ENCODE measurements at places on chromosomes 5 and 9. TPM values are rescaled to one million over a fixed set of nuclear protein-coding genes. Genes with fewer than 3 reads are reported as not detected.

SPINK13 gene
- total RNA-seq: 16.1 TPM

LMNB1 gene
- total RNA-seq: 6.1 TPM

UBE2QL1 gene
- 3.2 TPM for total RNA-seq

DNAI1 gene
- total RNA-seq: 0.28 TPM

ADAMTSL1 gene
- 13.3 TPM for total RNA-seq

NR5A1 gene
- total RNA-seq: 198 TPM

PGM5 gene
- 186 TPM for total RNA-seq

LHX3 gene
- not detected for total RNA-seq

FAT2 gene
- not detected for total RNA-seq

MAMDC2 gene
- 11.9 TPM for total RNA-seq

PCDHGB4 gene
- total RNA-seq: 8.0 TPM

DNA sequence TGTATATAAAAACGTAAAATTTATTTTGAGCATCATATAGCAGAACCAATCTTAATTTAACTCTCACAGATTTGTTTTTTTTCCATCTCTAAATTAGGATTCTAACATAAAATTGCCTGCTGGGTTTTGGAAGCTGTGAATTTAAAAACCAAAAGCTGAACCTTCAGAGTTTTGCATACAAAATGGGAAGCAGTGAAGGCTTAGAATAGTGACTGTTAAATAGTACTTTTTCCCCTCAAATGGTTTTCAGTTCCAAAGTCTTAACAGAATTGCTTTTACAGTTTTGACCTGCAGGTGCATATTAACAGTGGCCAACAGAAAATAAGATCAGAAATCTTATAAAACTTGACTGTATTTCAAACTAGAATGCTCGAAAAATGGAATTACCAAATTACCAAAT, 55.1 kb upstream of the LVRN start:
- DNase-seq: no peak

- no peak for DNase-seq
These were observed 717.8 kb downstream of the DTWD2 start for GRCh38 chr5:118270526-118270925.

DNA sequence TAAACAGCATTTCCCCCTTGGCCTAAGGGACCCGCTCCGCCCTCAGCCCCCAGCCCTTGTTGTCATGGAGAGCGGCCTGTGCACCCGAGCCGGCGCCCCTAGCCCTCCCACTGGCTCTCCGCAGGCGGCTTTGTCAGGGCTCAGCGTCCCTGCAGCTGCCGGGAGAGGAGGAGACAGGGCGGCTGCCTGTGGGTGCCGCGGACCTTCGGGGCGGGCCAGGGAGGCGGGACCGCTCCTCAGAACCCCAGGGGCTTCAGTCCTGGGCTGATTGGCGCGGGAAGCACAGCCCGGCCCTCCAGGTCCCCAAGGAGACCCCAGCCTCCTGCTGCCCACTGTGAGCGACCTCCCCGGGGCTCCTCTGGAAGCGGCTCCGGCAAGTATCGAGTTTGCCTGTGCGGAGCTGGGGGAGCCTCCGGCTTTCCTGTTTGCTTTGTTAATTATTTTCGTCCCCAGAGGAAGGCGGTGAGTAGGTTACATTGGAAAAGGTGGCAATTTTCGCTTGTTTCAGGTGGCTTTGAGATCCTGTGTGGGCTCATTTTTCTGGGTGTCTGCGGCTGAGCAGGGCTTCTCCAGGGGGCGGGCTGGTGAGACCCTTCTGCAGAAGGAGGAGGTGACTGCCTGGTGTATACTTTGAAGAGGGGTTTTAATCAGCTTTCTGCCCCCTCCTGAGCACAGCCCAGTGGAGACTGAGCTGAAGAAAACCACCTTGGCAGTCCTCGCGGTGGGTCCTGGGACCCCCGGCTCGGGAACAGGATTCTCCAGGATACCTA, at the start of gene FGD3:
Gene FGD3, plus strand, starts transcription at position 256 of the 770 bp plus-strand sequence. CDS start 28,734 bp downstream, outside the sequence.
- no peak for DNase-seq

DNA sequence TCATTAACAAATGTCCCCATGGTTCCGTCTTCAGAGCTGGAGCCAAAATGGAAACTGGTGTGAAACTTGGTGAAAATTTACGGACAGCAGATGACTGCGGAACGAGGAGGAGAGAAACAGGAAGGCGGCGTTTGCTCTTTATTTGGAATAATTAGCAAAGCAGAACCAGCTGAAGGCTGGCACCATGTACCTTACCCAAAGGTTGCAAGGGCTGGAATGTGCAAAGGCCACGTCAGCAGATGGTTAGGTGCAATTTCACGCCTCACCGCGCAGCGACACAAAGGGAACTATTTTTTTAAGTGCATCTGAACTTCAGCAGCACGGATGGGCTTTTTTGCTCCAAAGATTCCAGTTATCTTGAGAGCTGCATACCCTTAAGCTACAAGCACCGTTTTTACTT, 127.4 kb downstream of the COL23A1 start:
- no peak for DNase-seq

DNA sequence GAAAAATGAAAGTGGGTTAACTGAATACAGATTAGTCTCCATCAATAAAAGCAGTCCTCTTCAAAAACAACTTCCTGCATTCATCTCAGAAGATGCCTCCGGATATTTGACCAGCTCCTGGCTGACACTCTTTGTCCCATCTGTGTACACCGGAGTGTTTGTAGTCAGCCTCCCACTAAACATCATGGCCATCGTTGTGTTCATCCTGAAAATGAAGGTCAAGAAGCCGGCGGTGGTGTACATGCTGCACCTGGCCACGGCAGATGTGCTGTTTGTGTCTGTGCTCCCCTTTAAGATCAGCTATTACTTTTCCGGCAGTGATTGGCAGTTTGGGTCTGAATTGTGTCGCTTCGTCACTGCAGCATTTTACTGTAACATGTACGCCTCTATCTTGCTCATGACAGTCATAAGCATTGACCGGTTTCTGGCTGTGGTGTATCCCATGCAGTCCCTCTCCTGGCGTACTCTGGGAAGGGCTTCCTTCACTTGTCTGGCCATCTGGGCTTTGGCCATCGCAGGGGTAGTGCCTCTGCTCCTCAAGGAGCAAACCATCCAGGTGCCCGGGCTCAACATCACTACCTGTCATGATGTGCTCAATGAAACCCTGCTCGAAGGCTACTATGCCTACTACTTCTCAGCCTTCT, 16.6 kb downstream of the F2R start:
- DNase-seq: no peak

- DNase-seq: no peak
These were observed 267.1 kb downstream of the SPATA31D1 start for GRCh38 chr9:82255481-82256176.

DNA sequence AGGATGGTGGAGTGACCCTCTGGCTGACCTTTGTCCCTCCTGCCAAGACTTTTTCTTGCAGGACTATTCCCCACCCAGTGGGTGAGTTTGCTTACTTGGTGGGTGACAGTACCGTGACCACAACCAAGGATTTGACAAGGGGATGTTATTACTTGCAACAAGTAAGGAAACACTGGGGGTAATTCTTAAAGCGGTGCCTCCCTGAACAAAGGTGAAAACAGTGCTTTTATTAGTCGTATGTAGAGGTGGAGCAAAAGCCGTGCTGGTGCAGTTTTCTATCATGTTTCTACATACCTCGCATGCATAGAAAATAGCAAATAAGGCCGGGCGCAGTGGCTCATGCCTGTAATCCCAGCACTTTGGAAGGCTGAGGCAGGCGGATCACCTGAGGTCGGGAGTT, 41.0 kb upstream of the KDM4C start:
- no peak for DNase-seq

DNA sequence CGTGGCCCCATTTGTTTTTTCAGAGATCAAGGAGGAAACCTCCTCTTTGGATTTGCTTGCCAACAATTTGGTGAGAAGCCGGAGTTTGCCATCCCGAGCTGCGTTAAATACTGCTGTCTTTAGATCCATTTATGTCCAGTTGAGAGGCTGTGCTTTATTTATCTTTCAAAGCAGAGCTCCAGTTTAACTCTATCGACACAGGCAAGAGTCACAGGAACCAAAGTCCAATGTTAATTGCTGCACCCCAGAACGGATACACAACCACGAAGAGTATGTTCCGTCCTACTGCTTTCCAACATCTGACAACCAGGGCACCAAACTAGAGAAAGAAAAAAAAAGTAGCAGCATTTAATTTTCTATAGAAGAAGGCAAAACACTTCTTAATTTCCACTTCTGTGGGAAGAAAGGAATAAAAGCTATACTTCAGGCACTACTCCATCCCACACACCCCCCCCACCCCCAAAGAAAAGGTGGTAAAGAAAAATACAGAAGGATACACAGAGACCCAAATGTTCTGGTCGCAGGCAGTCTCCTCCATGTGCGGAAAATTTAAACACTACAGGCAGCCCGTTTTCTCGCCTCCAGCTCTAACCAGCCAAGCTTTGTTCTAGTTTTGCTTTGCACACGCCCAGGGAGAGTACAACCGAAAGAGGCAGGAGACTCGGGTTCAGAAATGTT, 1.1 kb downstream of the FEM1C start:
- no peak for DNase-seq

DNA sequence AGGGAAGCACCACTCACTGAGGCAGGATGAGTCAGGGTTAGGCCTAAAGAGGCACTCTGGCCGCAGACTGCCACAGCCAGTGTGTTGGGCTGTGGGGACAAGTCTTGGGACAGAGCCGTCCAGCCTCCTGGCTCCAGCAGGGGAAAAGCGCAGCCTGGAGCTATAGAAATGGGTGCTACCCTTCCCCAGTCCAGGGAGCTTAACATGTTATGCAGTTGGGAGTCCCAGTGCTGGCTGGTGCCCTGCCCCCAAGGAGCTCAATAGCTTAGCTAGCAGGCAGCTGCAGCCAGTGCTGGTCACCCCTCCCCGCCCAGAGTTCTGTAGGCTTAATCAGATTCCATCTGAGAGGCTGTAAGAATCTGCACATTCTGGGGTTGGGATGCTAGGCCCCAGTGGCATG, 399.6 kb upstream of the TUSC1 start:
- DNase-seq: no peak

DNA sequence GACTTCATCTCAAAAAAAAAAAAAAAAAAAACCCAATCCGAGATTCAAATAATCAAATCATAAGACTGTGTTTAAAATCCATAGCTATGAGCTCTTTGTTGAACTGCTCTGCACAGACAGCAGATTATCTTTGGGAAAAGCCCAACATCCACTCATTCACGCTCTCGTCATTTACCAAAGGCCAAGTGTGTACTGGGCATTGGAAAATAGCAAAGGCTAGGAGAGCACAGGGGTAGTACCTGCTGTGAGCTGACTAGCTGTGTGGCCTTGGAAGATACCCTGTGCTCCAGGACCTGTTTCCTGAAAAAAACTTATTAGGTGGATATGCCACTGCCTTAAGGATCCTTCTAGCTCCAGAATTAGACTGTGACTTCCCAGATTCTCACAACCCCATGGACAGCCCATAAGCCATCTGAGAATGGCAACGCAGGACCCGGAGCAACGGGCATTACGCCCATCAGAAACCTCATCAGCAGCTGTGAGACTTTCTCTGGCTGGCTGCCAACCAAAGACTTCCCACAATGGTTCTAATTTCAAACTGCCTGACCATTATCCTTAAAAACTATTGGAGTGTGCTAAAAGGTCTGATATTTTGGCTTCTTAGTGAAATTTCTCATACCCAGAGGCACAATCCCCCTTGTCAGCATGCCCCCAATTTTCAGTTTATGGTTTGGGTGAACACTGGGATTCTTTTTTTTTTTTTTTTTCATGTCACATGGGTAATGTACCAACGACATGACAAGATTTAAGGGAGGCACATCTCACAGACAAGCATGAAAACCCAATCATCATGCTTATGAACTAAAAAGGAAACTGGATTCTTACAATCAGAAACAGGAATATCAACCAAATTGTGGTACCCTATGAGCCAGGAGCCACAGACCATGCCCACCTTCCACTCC, 16.8 kb downstream of the SERINC5 start:
- peak; percentile 88 for DNase-seq

- DNase-seq: no peak
These were observed 814.2 kb upstream of the ZNF608 start for GRCh38 chr5:125560476-125561225.

- no peak for DNase-seq
These were observed 22.2 kb upstream of the CREBRF start for GRCh38 chr5:173033923-173034322.

GRCh38 chr9:70421272-70422180, 7.1 kb upstream of the KLF9 start:
- DNase-seq: no peak

DNA sequence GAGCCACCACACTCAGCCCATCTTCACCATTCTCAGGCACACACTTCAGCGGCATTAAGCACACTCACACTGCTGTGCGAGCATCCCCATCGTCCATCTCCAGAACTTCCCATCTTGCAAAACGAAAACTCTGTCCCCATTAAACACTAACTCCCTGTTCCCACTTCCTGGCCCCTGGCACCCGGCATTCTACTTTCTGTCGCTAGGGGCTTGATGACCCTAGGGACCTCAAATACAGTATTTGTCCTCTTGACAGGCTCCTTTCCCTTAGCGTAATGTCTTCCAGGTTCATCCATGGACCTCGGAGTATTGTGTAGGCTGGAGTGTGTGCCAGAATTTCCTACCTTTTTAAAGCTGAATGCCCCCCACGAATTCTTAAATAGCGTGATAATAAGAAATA, 14.7 kb upstream of the UBAC1 start:
- DNase-seq: no peak
